ENCODE measurements at places on chromosomes 13 and 19.
A peak's percentile ranks its signal among the peaks of the same experiment; 100 is the strongest.

GRCh38 chr19:38952395-38953165, 21.8 kb downstream of the MRPS12 start:
- DNase-seq = peak; percentile 49

DNA sequence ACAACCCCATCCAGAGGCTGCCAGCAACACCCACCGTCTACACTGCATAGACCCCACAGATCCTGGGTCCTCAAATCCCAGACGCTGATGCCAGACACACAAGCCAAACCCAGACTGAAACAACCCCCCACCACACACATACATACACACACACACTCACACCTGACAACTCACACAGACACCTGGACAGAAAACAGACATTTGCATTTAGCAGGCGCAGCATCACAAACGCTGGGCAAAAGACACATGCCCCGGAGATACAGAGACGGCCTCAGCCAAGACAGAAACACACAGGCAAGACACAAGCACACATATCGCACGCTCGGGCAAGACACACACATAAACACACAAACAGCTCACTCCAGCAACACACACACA, 1.3 kb downstream of the BBC3 start:
- DNase-seq = no peak

DNA sequence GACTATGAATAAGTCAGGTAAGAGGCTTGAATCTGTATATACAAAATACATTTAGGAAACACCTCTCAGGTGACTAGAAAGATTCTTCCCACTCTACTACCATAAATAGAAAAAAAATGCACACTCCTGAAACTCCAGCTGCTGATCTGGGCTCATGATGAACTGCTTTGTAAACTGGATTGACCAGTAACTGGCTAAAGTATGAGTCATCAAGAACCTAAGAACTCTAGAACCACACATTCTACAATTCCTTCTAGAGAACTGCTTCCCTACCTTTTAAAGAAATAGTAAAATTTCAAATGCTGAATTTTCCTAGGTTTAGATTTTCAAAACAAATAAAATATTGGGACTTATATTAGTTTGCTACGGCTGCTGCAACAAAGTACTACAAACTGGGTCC, 55.2 kb downstream of the ELF1 start:
- no peak for DNase-seq

DNA sequence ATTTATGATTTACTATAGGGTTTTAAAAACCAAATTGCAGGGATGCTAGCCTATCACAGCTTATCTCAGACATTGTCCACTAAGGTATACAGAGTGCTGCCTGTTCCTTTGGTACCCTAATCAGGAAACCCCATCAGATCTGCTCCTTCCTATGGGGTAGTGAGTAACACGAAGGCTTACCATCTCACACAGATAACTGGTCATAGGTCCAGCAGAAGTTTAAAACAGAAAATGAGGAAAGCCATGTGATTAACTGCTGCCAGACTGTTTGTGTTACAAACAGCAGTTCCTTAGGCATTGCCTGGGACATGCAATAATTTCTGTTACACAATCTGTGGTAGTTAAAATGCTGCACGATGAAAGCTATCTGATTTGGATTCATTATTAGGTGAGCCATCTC, 53.5 kb upstream of the ALOX5AP start:
- no peak for DNase-seq

- no peak for DNase-seq
These were observed 75.3 kb upstream of the CACNA1A start for GRCh38 chr19:13581576-13581975.

DNA sequence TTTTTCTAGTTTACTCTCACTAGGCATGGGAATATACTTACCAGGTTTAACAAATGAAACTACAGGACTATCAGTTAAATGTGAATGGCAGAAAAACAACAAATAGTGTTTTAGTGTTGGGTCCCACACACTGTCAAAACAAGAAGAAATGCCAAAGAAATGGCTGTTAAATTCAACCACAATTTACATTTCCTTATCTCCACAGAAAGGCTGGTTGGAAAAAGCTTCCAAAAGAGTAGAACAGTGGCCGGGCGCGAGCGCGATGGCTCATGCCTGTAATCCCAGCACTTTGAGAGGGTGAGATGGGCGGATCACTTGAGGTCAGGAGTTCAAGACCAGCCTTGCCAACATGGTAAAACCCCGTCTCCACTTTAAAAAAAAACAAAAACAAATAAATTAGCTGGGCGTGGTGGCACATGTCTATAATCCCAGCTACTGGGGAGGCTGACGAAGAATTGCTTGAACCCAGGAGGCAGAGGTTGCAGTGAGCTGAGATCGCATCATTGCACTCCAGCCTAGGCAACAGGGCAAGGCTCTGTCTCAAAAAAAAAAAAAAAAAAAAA, 66.5 kb downstream of the SERP2 start:
- no peak for DNase-seq

DNA sequence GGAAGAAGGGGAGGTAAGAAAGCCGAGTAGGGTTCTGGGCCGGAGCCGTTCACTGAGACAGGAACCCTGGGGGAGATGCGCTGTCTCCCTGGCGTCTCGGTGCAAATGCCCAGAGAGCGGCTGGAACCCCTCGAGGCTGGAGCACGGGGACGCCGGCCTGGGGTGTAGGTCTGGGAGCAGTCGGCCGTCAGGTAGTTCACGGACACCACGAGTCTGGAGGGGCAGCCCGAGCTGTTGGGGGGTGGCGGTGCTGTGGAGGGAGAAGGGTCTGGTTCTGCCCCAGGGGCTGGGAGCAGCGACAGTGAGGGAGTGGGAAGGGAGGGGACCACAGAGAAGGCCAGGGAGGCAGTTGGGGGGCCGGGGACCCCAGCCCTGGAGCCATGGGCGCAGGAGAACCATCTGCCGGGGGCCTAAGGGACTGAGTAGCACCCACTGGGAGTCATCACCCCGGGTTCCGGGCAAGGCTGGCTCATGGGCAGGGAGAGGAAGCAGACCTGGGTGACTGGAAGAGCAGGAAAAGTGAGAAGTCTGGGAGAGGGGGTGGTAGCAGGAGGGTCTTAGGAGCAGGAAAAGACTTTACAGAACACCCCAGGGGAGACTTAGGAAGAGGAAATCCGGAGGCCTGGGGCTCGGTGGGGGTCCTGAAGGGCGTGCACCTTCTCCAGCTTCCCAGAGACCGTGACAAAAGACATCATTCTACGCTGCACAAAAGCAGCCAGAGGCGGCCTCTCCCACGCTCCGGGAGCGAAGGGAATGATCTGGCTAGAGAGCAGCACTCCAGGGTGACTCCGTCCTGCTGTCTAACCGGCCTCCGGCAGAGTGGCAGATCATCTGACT, 173.1 kb upstream of the SOX1 start:
- no peak for DNase-seq

DNA sequence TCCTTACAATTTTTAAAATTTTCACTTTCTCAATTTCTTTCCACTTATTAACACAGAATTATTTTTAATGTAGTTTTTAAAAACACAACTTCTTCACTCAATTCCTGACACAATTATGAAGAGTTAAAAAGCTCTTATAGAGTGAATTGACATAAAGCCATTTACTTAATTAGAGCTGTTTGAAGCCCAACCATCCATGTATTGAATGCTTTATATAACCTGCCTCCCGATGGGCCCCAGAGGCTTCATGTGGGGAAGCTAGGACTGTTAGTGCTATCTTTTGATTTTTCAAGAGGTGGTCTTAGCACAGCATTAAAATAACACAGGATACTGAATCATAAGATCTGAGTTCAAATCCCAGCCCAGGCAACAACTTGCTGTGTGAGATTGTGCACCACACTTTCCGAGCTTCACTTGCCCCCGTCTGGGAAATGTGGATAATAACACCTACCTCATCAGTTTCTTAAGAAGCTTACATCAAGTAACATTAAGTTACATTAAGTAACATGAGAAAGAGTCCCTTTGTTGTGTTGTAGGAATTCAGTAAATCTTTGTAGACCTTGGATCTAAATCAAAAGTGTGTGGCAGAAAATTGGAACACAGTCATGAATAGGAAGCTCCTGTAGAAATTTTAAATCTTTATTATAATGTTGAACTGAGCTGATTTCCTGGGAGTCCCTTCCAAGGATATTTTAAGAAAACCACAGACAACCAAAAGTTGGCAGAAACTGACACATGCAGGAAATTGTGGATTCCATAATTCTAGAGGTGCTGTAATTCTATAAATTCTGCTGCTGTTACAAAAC, 5.5 kb upstream of the ENOX1 start:
- no peak for DNase-seq

DNA sequence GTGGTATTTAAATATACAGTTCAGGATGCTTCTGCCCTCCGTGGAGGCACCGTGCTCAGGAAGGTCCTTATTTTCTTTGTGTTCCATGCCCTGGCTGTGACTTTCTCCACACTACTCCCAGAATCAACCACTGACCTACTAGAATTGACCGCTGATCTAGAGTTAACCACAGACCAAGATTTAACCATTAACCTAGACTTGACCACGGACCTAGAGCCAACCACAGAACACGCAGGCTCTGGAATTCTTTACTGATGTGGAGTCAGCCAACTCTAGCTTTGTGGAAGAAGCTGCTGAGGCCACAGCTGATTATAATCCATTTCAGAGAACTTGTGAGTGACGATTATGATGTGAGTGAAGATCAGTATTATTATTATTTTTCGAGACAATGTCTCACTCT, 18.0 kb downstream of the GTF2F2 start:
- DNase-seq = no peak

GRCh38 chr19:8108560-8109445, 40.6 kb downstream of the FBN3 start:
- no peak for DNase-seq

DNA sequence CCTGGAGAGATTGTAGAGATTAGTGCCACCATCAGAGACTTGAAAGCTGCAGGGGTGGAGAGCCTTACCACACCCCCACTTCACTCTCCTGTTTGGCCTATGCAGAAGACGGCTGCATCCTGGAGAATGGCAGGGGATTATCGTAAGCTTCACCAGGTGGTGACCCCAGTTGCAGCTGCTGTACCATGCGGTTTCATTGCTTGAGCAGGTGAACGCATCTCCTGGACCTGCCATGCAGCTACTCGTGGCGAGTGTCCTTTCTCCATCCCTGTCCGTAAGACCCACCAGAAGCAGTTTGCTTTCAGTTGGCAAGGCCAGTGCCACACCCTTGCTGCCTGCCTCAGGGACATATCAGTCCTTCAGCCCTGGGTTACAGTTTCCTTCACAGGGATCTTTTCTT, 21.2 kb downstream of the PPP5C start:
- DNase-seq = no peak

GRCh38 chr19:52200044-52200443, 10.2 kb downstream of the PPP2R1A start:
- DNase-seq = no peak

DNA sequence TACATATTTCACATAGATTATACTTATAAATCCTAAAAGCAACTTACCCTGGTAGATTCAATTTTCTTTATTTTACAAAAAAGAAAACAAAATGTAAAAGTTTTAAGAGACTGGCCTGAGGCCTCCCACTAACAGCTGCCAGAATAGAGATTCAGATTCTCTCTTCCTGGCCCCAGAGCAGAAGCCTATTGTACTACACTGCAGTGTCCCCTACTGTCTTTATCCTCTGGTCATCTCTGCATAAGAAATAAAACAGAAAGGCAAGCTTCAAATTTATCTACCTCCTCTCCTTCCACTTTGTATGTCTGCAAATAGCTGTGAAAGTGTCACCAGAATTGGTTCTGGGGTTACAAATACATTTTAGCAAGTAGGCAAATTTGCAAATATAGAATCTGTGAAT, 1004.1 kb upstream of the PCDH9 start:
- DNase-seq = no peak

GRCh38 chr13:113040597-113041292, 64.8 kb upstream of the F7 start:
- DNase-seq = no peak

DNA sequence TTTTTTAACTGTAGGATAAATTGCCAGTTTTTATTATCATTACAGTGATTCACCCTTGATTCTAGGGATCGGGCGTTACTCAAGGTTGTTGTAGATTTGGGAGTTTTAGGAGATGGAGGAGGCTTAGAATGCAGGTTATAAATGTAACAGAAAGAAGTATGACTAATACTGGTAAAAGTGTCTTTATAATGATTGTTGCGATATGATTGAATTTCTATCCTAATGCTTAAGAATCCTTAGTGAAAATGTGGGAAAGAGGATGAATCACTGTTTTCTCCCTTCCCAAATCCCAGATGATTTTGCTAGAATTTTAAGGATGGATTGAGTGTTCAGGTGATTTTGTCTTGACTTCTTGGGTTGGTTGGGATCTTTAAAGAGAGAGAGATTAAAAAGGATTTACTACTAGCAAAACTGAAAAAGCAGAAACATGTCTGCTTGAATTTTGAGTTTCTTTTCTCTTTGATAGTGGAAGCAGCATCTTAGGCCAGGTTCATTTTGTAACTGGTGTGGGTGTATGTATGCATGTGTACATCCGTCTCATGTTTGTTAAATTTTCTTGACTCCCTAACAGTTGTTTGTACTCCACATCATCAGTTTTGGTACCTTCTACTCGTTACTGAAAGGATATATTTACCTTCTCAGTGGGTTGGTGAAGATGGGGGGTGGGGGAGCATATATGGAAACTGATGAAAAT, 25.9 kb downstream of the ARHGAP35 start:
- DNase-seq = no peak

GRCh38 chr13:26184791-26185250, 37.3 kb downstream of the RNF6 start:
- peak; percentile 30 for DNase-seq

GRCh38 chr19:44879309-44880065, 11.6 kb upstream of the TOMM40 start:
- no peak for DNase-seq

- DNase-seq = no peak
These were observed 98.3 kb downstream of the SLITRK6 start for GRCh38 chr13:85700906-85701305.

GRCh38 chr19:49104229-49104864, 9.8 kb upstream of the LIN7B start:
- DNase-seq = no peak

GRCh38 chr19:34880034-34880433, 46.7 kb upstream of the ZNF30 start:
- DNase-seq = no peak

DNA sequence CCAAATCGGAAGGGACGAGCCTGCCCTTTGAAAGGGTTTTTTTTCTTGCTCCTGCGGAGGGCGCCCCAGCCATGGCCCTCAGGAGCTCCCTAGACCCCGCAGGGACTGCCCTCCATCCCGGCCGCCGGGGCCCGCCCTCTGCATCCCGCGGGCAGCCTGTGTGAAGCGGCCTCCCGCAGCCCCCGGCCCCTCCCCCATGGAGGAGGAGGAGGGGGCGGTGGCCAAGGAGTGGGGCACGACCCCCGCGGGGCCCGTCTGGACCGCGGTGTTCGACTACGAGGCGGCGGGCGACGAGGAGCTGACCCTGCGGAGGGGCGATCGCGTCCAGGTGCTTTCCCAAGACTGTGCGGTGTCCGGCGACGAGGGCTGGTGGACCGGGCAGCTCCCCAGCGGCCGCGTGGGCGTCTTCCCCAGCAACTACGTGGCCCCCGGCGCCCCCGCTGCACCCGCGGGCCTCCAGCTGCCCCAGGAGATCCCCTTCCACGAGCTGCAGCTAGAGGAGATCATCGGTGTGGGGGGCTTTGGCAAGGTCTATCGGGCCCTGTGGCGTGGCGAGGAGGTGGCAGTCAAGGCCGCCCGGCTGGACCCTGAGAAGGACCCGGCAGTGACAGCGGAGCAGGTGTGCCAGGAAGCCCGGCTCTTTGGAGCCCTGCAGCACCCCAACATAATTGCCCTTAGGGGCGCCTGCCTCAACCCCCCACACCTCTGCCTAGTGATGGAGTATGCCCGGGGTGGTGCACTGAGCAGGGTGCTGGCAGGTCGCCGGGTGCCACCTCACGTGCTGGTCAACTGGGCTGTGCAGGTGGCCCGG, 815 bp downstream of the MAP3K10 start:
- DNase-seq = peak; percentile 53

- DNase-seq = no peak
These were observed 7.6 kb upstream of the PRKD2 start for GRCh38 chr19:46724468-46724867.
